Immature natural killer cell (primary cell): ENCODE measurements at places on chromosomes 6 and 20. TPM values are rescaled to one million over a fixed set of nuclear protein-coding genes. Genes with fewer than 3 reads are reported as not detected.

DNA sequence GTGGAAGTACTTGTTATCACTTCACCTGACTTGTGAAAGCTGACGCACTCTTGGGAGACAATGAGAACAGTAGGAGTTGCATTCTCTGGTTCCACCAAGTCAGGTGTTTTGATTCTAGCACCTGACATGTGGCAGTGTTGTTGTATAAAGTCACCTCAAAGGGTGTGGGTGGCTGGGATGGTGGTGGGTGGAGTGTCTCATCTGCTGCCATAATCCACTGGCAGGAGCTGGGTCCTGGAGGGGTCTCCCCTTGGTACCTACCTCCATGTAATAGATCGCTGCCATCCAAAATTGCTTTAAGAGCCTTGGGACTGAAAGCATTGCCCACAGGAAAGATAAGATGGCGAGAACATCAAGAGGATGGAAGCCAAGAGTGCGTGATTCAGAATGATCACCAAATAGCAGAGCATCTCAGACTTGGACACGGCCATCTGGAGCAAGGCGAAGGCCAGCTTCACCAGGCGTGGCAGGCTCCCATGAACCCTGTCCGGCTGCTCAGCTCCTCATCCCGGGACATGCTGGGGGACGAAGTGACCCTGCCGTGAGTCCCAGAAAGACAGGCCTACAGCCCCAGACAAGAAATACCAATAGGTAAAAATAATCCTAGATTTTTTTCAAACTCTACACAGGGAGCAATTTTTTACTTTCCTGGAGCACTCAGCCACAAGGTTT, 56.6 kb downstream of the NPEPL1 start:
- DNase-seq = no peak
- H3K27ac ChIP-seq = no peak overlapping the region
- H3K36me3 ChIP-seq = no peaks in the 10 kb centered on the region
- H3K4me3 ChIP-seq = no peak overlapping the region
- H3K4me1 ChIP-seq = no peaks in the 10 kb centered on the region

The IL20RA gene
- not detected for polyA plus RNA-seq

DNA sequence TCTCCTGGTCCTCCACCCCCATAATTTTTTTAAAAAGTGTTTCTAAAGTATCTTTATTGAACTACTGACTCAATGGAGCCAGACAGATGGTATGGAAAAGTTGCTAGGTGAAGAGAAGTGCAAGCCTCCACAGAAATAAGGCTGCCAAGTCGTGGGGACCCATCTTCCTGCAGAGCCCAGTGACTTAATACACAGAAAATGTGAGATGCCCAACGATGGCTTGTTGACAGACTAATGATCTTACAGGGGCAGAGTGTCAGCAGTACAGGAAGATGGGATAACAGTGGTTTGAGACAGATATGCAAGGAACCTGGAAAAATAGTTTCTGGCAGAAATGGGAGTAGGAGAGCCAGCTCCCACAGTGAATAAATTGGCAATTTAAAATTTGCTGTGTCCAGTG, 43.3 kb downstream of the FYN start:
- H3K27me3 ChIP-seq = peaks cover 2% of the 10 kb centered on the region
- peaks cover 67% of the 10 kb centered on the region for H3K4me1 ChIP-seq
- H3K36me3 ChIP-seq = peaks cover 3% of the 10 kb centered on the region
- H3K27ac ChIP-seq = peak overlapping the region; percentile 91
- H3K4me3 ChIP-seq = peak overlapping the region; percentile 7
- no peak for DNase-seq

- no peak for DNase-seq
- H3K4me1 ChIP-seq = no peaks in the 10 kb centered on the region
- no peak overlapping the region for H3K4me3 ChIP-seq
- no peaks in the 10 kb centered on the region for H3K36me3 ChIP-seq
- H3K27ac ChIP-seq = no peak overlapping the region
These were observed 113.3 kb upstream of the FRMD1 start for GRCh38 chr6:168192195-168192900.

DNA sequence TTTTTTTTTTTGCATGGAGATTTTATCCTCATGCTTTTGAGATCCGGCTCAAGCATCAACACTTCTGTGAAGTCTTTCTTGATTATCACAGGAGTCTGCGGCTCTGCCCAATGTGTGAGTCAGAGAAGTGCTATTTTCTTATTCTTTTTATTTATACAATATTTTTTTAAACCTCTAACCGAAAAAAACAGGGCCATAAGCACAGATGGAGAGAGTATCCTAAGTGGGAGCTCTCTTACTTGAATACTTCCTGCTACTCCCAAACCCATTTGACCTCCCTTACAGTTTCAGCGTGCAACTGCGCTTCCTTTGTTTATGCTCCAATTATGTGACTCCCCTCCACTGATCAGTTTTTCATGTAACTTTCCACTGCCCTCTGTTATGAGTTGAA, 8.7 kb upstream of the ATXN1 start:
- peaks cover 2% of the 10 kb centered on the region for H3K27me3 ChIP-seq
- peaks cover 71% of the 10 kb centered on the region for H3K4me1 ChIP-seq
- H3K36me3 ChIP-seq = no peaks in the 10 kb centered on the region
- no peak for DNase-seq

The ARFGEF3 gene
- 0.03 TPM for polyA plus RNA-seq

DNA sequence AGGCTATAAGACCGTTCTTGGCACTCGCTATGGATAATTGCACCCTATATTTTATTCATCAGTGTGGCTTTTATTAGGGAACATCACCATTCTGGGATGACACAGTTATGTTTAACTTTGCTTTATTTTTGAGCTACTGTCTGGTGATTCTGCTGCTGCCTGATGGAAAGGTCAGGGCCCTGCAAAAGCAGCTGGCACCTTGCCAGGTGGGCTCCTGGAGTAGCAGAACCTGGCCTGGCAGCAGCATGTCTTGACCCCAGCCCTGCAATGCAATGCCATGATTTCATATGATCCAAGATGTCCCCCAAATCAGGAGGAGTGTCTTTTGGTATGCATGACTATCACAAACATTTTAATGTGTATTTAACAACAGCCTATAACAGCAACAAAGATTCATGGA, 228.4 kb upstream of the RSPO3 start:
- H3K4me3 ChIP-seq = no peak overlapping the region
- H3K27ac ChIP-seq = no peak overlapping the region
- no peaks in the 10 kb centered on the region for H3K4me1 ChIP-seq
- no peaks in the 10 kb centered on the region for H3K36me3 ChIP-seq

- no peaks in the 10 kb centered on the region for H3K4me1 ChIP-seq
- no peak overlapping the region for H3K4me3 ChIP-seq
- H3K27ac ChIP-seq = no peak overlapping the region
These were observed 155.5 kb downstream of the MRPL14 start for GRCh38 chr6:43971776-43972126.

DNA sequence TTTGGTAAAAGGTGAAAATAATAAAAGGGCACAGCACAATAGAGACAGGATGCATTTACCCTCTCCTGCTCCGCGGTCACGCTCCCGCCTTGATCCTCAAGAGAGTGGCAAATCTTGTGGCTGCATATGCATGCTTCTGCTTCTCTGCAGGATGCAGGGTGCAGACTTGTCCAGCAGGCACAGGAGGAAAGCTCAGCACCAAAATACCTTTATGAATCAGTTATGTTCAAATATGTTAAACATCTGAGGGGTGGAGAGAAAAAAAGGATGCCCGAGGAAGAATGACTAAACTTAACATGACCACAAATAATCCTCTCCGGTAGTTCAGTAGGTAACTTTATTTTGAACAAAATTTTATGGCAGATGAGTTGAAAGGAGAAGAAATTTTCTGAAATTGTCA, 366.1 kb upstream of the SOX4 start:
- DNase-seq = no peak
- H3K36me3 ChIP-seq = peaks cover 30% of the 10 kb centered on the region
- H3K4me3 ChIP-seq = no peak overlapping the region
- H3K4me1 ChIP-seq = no peaks in the 10 kb centered on the region
- no peak overlapping the region for H3K27ac ChIP-seq

DNA sequence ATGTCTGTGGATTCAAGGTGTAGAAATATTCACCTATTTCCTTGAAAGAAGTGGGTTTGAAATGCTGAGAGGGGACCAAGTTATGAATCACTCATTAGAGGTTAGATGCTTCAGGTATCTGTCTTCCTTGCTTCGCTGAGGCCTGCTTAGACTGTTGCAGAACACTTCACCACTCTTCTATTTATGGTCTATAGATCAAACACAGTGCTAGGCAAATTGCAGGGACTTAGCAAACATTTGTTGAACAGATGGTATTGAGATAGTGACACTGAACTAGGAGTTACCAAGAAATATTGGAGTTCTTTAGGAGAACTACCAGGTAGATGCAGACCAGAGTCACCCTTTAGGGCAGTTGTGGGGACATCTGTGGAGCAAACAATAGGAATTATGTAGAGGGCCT, 123.8 kb downstream of the RFPL4B start:
- H3K27ac ChIP-seq = no peak overlapping the region
- no peak overlapping the region for H3K4me3 ChIP-seq
- no peaks in the 10 kb centered on the region for H3K27me3 ChIP-seq
- no peaks in the 10 kb centered on the region for H3K4me1 ChIP-seq

DNA sequence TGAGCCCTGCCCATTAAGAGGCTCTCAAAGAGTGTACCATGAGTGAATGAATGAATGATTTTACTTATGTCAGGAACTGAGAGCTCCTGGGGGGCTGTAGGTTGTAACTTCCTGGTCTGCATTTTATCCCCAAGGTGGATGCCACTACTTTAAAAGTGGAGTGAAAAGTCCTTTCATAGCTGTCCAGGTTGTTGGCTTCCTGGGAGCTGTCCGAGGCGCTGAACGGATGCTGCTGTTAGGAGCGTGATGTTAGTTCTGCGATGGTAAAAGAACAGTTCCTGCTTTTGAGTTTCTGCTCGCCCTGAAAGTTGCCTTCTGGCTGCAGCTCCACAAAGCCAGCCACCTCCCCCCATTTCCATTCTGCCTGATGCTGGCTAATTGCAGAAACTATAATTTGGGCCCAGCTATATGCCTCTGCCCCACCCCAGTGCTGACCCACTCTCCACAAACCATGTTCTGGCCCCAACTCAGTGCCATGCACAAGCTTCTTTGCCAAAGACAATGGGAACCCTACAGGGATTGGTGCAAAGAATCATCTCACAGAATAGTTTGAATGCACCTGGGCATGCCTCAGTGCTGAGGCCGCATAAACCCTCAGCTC, 330.9 kb upstream of the CDH4 start:
- peaks cover 3% of the 10 kb centered on the region for H3K27me3 ChIP-seq
- no peak overlapping the region for H3K27ac ChIP-seq
- H3K36me3 ChIP-seq = no peaks in the 10 kb centered on the region
- H3K4me1 ChIP-seq = no peaks in the 10 kb centered on the region

The TFAP2D gene
- polyA plus RNA-seq = not detected

GRCh38 chr20:1062334-1063010, 55.9 kb upstream of the PSMF1 start:
- H3K36me3 ChIP-seq = peaks cover 12% of the 10 kb centered on the region
- no peak overlapping the region for H3K4me3 ChIP-seq
- no peak overlapping the region for H3K27ac ChIP-seq
- DNase-seq = no peak
- no peaks in the 10 kb centered on the region for H3K4me1 ChIP-seq

DNA sequence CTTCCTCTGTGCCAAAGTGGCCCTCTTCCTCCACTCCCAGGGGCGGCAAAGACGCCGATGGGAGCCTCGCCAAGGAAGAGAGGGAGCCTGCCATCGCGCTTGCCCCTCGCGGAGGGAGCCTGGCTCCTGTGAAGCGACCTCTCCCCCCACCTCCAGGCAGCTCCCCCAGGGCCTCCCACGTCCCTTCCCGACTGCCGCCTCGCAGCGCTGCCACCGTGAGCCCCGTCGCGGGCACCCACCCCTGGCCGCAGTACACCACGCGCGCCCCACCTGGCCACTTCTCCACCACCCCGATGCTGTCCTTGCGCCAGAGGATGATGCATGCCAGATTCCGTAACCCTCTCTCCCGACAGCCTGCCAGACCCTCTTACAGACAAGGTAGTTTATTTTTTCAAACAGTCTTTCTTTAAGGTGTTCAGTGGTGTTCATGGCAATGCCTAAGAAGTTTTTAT, 64.9 kb downstream of the FNDC1 start:
- no peaks in the 10 kb centered on the region for H3K36me3 ChIP-seq
- H3K27me3 ChIP-seq = peaks cover 14% of the 10 kb centered on the region

GRCh38 chr6:98782772-98783171, 51.6 kb upstream of the POU3F2 start:
- no peak for DNase-seq
- peaks cover 4% of the 10 kb centered on the region for H3K27me3 ChIP-seq
- H3K4me3 ChIP-seq = no peak overlapping the region
- no peaks in the 10 kb centered on the region for H3K36me3 ChIP-seq
- no peak overlapping the region for H3K27ac ChIP-seq
- H3K4me1 ChIP-seq = no peaks in the 10 kb centered on the region

GRCh38 chr6:142784344-142784743, 160.6 kb downstream of the HIVEP2 start:
- peaks cover 7% of the 10 kb centered on the region for H3K36me3 ChIP-seq
- no peak overlapping the region for H3K4me3 ChIP-seq
- no peak for DNase-seq

The BPIFB4 gene
- not detected for polyA plus RNA-seq

DNA sequence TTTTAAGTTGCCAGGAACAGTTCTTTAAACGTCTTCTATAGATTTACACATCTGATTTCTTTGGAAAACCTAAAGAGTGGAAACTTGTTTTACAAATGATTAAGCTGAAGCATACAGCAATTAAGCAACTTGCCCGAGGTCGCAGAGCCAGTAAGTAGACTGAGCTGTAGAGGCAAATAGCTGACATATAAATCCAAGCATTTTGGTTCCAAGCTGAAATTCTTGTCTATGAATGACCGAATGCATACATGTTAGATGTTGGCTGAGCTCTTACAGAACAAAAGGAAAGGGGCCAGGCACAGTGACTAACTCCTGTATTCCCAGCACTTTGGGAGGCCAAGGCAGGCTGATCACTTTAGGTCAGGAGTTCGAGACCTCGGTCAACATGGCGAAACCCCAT, 101.8 kb upstream of the SGK1 start:
- no peak overlapping the region for H3K27ac ChIP-seq
- peaks cover 3% of the 10 kb centered on the region for H3K27me3 ChIP-seq
- H3K4me1 ChIP-seq = no peaks in the 10 kb centered on the region
- no peak overlapping the region for H3K4me3 ChIP-seq
- DNase-seq = no peak
- H3K36me3 ChIP-seq = no peaks in the 10 kb centered on the region

- no peak overlapping the region for H3K27ac ChIP-seq
- H3K4me1 ChIP-seq = peaks cover under 1% of the 10 kb centered on the region
- no peak for DNase-seq
- H3K4me3 ChIP-seq = no peak overlapping the region
- peaks cover 7% of the 10 kb centered on the region for H3K36me3 ChIP-seq
These were observed 11.8 kb downstream of the HLA-B start for GRCh38 chr6:31345026-31345730.

GRCh38 chr20:47655635-47656034, 129.6 kb downstream of the SULF2 start:
- no peak overlapping the region for H3K4me3 ChIP-seq
- H3K27me3 ChIP-seq = no peaks in the 10 kb centered on the region
- H3K36me3 ChIP-seq = peaks cover 43% of the 10 kb centered on the region
- no peaks in the 10 kb centered on the region for H3K4me1 ChIP-seq
